ENCODE measurements at places on chromosomes 12 and 14.

DNA sequence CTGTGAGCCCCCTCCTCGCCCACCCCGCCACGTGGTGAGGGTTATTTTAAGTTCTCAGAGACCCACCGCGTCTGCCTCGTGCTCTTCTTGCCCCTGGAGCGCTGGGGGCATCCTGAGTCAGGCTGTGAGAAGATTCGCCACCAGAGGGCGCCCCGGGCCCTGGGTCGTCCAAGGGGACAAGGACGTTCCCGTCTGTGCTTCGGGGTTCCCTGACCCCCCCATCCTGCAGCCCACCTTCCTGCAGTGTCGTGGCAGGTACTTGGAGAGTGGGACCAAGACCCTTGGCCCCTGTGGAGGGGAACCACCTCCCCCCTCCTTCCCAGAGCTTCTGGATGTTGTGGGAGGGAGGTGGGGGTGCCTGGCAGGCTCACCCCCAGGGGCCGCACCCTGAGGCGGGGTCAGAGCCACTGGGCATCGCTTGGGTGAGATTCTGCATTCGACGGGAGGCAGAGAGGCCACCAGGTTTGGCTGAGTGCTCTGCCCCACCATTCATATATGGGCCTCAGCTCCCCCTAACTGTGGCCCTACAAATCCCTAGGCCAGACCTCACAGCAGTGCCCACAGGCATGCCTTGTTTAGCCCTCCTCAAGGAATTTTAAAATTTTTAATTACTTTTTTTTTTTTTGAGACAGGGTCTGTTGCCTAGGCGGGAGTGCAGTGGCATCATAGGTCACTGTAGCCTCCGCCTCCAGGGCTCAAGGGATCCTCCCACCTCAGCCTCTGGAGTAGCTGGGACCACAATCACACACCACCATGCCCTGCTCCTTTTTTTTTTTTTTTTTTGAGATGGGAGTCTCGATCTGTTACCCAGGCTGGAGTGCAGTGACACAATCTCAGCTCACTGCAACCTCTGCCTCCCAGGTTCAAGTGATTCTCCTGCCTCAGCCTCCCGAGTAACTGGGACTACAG lies 17.0 kb downstream of the RHOF start:
- no peak for DNase-seq

- no peak for DNase-seq
These were observed 73.1 kb downstream of the DAD1 start for GRCh38 chr14:22515929-22516328.

DNA sequence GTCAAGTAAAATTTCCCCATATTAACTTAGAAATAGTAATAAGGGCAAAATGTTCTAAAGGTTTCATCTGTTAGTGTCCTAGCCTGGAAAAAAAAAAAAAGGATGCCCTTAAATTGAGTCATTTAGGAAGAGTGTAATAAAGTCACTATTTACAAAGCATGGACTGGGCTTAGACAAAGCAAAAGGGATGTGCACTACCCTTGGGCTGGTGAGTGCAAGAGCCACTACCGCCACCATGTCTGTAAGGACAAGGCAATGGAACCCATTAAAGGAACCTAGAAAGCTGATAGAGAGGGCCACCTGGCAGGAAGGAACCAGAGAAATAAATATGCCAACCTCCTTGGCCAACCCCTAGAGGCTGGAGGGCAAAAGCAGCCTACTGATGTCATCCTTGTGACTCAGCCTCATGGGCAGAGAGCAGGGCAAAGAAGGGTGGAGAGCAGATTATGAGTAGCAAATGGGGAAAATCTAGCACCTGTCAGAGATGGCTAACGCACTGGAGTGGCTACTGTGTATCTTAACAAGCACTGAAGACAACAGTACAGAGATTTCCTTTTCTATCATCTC lies 59.5 kb upstream of the FUT8 start:
- DNase-seq: peak; percentile 76

GRCh38 chr14:73662487-73662943 lies 17.7 kb downstream of the DNAL1 start:
- DNase-seq: peak; percentile 79

- DNase-seq: no peak
These were observed 27.9 kb downstream of the TAOK3 start for GRCh38 chr12:118344829-118345228.
